ENCODE measurements at places on chromosomes 6 and 20.

DNA sequence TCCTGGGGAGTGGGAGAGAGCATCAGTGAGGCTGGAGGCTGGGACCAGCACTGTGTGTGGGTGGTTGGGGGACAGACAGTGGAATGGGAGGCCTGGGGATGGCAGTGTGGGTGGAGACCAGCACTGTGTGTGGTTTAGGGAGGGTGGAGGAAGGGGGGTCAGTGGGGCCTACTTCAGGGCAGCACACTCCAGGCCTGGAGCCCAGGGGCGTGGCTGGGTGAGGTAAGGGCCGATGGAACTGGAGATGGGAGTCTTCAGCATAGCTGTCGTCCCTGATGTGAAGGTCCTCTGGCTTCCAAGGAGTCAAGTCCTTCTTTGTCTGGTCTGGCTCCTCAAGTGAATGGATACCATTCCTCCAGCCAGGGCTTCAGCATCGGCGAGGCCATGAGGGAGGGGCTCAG is 18.6 kb downstream of the KCNK17 start:
- no peak for DNase-seq

DNA sequence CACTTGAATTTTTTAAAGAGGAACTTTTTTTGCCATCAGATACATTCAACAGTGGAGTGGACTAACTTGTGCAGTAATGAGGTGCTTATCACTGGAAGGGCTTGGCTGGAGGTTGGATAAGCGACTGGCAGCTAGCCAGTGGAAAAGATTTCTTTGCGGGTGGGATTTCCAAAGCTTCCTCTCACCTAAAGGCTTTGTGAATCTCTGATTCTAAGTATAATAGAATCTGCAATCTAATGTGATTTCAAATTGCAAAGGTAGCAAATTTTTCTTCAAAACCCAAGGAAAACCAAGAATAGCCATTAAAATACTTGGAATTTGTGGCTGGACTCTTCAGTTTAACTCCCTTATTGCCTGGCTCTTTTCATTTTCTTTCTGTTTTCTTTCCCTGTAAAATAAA is 460.4 kb upstream of the MARCKS start:
- no peak for DNase-seq

- DNase-seq, result no peak
These were observed 66.7 kb upstream of the ARID1B start for GRCh38 chr6:156710479-156710878.

- DNase-seq, result no peak
These were observed 968 bp upstream of the CCN5 start for GRCh38 chr20:44714102-44714700.

DNA sequence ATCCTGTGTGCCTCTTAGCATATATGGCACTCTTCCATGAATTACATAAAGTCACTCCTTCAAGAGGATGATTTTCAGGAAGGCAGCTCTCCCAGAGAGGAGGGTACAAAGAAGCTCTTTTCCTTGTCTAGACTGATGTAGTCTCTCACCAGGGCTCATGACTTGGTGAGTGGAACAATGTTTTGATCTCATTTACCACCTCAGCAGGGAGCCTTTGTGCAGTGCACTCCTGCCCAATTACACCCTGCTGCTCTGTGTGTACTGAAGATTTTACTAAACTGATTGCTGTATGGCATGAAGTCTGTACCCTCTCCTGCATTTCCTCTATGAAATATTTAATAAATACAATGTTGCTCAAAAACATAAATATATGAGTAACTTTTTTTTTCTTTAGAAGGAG is 598.3 kb upstream of the HS3ST5 start:
- no peak for DNase-seq

- DNase-seq, result no peak
These were observed 14.1 kb upstream of the STX16 start for GRCh38 chr20:58636983-58637421.

- no peak for DNase-seq
These were observed 37.4 kb upstream of the SNRPB2 start for GRCh38 chr20:16692442-16692841.

- no peak for DNase-seq
These were observed 15.6 kb downstream of the CYP24A1 start for GRCh38 chr20:54158226-54158625.

- peak; percentile 48 for DNase-seq
These were observed 84.3 kb upstream of the TMEM181 start for GRCh38 chr6:158475344-158476302.

DNA sequence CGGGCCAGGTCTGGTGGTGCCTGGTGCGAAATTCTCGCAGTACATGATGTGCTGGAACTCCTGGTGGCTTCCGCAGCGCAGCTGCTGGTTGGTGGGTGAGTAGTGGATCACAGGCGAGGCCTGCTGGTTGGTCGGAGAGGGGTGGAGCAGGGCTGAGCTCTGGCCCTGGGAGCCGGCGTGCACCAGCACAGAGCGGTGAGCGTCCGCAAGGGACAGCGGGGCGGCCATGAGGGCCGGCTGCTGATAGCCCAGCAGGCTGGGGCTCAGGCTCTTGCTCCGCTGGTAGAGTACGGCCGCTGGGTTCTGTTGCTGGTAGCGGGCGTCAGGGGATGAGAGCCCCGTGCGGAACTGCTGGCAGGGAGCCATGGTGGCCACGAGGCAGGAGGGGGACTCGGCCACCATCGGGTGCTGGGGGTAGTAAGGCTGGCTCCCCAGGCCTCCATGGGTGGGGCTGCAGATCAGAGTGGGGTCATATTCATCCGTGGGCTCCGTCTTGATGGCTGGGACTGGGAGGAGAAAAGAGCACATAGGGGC is 110.2 kb downstream of the NFATC2 start:
- no peak for DNase-seq

- no peak for DNase-seq
These were observed 40.8 kb downstream of the DNAH8 start for GRCh38 chr6:38755874-38756273.

GRCh38 chr6:124927806-124928205 is 34.4 kb upstream of the RNF217 start:
- DNase-seq, result peak; percentile 37

DNA sequence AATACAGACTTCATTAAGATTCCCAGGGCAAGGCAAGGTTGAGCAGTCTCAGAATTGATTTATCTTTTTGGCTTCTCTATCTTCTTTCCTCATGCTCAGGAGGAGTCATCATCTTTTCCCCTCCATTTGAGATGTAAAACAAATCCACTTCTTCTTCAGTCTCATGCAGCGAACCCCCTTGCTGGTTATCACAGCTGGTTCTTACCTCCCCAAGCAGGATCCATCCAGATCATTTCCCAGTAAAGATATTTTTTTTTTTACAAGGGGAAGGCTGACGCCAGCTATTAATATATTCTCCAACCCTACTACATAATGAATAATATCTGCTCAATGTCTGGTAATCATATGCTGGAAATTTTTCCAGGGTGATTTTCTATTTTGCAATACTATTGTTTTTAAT is 508.9 kb upstream of the NOX3 start:
- no peak for DNase-seq

DNA sequence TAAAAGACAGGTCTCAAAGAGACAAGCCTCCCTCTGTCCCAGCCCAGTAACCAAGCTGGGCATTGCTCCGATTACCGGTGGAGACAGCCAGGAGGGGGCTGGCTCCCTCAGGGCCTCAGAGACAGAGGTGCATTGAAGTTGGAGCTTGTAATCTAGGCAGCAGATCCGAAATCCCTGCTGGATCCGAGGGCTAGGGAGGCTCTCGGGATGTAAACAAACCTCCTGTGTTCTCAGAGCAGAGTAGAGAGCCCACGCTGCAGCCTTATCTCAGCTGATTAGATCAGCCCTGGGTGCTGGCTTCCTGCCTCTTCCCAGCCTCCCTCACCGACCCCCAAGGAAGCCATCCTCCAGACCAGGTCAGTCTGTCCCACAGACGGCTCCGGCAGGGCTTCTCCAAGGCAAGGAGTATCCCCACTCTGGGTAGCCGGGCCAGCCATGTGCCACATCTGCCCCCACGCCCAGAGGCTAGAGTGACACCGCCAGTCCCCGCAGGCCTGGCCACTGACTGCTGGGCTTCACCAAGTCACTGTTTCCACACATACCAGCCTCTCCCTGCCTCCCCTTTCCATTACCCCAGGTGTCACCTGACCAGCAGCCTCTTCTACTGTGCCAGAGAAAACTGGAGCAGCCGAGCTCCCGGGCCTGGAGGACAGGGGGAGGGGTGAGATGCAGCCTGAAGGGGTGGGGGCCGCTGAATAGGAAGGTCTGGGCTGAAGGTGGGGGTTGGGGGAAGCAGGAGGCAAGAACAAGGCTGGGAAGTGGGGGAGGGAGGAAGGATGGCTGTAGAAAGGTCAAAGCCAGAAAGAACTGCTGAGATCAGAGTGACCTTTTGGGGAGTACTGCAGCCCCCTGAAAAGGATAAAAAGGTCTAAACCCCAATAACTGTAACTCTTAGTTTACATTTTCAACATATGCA is 6.0 kb downstream of the SDC4 start:
- DNase-seq, result peak; percentile 56

GRCh38 chr6:36980129-36980528 is 5.9 kb downstream of the MTCH1 start:
- DNase-seq, result no peak

GRCh38 chr20:44973053-44973452 is 6.7 kb downstream of the STK4 start:
- DNase-seq, result peak; percentile 16

DNA sequence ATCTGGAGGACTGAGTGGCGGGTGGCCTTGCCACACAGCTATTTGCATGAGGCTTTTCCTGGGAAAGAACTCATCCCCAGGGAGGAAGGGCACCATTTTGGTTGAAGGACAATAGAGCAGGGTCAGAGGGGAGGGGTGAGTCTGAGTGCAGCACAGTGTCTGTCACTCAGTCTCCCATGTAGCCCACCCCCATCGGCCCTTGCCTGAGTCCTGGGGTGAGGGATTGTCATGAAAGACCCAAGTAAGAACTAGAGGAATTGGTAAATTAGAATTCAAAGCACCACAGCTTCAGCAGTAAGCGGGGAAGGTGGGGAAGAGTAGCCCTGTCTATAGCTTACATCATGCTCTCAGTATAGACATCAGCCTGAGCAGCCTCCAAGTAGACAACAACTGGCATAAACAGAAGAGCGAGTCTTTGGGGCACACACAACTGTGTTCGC is 90.4 kb upstream of the TMEM30A start:
- peak; percentile 33 for DNase-seq

DNA sequence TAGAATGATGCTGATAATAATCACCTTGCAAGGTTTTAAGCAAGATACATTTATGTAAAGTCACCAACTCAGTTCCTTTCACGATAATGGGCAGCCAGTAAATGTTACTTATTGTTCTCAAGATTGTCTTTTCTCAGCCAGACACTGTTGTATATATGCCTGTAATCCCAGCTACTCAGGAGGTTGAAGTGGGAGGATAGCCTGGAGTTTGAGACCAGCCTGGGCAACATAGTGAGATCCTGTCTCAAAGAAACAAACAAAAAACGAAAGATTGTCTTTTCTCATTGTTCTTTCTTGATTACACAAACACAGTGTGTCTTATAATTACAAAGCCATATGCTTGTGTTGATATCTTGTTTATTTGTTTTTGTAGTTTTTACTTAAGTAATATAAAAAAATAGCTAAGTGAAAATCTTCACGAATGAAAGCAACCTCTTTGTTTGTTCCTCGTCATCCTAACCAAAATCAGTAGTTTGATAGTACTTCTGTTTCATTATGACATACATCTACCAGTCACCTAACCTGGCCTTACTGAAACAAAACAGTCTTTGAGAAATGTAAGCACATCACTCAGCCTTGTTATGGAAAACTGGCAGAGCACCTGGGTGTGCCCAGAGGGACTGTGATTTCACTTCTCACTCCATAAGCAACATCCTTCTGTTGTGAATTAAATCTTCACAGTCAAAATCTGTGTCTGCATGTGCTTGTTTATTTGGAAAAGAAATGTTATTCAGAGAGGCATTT is 436.2 kb upstream of the SOX4 start:
- no peak for DNase-seq

- no peak for DNase-seq
These were observed 239.0 kb upstream of the STXBP5 start for GRCh38 chr6:146965110-146965689.

DNA sequence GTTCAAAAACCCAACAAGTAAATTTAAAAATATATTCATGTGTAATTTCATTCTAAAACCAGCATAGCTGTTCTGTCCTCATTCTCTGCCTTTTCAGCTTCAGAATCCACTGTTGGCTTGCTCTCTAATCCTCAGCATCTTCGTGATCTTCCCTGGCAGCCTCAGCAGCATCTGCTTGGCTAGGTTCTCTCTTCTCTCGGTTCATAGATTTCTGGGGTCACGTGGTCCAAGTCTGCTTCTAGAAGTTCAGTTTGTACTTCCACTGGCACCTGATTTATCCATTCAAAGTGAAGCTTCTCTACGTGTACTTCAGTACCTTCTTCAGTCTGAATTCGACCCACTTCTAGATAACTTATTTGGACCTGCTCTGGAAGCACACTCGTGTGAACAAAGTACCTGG is 245.7 kb downstream of the EPM2A start:
- no peak for DNase-seq

- DNase-seq, result peak; percentile 29
These were observed 336.7 kb downstream of the GJA1 start for GRCh38 chr6:121771937-121772720.

- no peak for DNase-seq
These were observed 44.2 kb downstream of the MYLK4 start for GRCh38 chr6:2706558-2706957.

DNA sequence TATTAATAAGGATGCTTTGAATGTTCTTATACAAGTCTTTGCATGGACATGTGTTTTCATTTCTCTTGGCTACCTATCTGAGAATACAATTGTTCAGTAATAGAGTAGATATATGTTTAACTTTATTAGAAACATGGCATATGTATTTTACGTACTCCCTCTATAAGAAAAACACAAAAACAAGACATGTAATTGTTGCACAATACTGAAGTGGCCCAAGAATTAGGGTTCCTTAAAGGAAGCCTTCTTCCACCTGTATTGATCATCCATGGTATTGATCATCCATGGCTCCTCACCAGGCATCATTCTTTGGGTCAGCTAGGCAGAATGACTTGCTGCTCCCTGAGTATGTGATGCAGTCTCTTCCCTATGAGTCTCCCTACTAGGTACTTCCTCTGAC is 20.2 kb upstream of the HIVEP2 start:
- no peak for DNase-seq

GRCh38 chr6:125821825-125822281 is 31.1 kb downstream of the NCOA7 start:
- DNase-seq, result no peak

DNA sequence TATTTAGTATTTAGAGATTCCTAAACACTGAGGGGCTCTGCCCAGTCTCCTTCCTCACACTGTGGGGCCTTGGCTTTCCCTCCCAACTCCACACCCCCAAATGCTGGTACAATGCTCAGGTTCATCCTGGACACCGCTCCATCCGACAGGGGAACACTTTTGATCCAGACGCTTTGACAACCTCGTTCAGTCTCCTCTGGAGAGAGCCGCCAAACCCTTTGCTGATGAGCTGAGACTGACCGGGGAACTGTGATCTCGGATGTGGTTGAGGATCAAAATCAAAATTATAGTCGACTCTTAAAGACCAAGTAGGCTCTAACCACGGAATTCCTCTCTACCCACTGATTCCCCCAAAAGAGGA is 38.8 kb upstream of the HLA-E start:
- no peak for DNase-seq

GRCh38 chr20:46995561-46996142 is 101.0 kb downstream of the EYA2 start:
- no peak for DNase-seq

All from fibroblast of pulmonary artery (primary cell).